ENCODE measurements at places on chromosomes 12 and 14. TPM values are rescaled to one million over a fixed set of nuclear protein-coding genes. Genes with fewer than 3 reads are reported as not detected.

The ADAM20 gene
- 0.18 TPM for total RNA-seq

The MYF5 gene
- total RNA-seq, result not detected

The CISTR gene
- not detected for total RNA-seq

The ACOT6 gene
- total RNA-seq, result not detected

The LBHD2 gene
- not detected for total RNA-seq

The SLC22A17 gene
- 6.4 TPM for total RNA-seq

The RFX4 gene
- not detected for total RNA-seq

The OR6C2 gene
- total RNA-seq, result not detected

The KICS2 gene
- total RNA-seq, result 5.6 TPM

The YAF2 gene
- 17.8 TPM for total RNA-seq

DNA sequence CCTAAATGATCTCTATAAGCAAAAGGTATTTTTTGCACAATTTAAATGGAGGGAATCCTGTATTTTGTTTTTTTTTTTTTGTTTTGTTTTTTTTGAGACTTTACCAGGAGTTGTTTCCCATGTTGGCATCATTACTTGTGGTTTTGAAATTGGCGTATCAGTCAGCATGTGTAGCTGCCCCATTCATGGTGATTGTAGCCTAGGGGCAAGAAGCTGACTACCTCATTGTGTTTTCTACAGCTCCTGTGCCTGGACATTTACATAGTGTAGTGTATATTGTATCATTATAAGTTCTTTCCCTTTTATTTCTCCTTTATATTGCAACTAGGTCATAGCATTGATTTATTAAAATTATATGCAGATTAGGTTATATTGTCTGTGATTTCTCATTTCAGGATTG lies 24.5 kb downstream of the SAMD4A start:
- no peak for DNase-seq

GRCh38 chr12:15035185-15035584 lies 62.3 kb downstream of the PDE6H start:
- no peak for DNase-seq

GRCh38 chr14:104844306-104845032 lies 20.6 kb upstream of the CEP170B start:
- DNase-seq, result no peak

DNA sequence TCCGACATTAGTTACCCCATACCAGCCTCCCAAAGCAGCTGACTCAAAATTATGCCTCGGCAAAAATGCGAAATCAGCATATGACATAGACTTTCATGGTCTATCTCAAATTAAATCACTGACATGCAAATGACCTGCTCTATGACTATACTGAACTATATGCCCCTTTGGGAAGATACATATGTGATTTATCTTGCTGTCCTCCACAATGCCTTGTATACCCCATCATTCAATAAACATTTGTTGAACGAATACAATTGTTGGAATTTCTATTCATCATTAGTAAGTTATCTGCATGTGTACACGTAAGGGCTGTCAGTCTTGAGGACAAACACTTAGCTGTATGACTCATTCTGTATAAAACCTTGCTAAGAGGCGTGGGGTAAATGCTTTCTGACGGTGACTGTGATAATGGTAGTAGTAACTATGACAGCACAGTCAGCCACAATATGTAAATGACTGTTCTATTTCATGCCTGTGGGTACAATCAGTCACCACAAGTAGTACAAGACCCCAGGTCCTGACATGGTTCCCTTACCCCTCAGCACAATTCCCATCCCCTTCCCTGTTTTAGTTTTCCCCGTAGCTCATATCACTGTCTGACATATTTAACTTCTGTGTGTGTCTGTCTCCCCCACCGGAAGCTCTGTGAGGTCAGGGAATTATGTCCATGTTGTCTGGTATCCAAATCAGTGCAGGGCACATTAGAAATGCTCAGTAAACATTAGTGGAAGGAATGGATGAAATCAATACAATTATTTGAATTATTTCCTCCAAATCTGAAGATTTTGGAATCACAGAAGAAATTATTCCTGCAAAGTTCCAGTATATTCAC lies 42.8 kb downstream of the STXBP6 start:
- DNase-seq, result peak; percentile 95

DNA sequence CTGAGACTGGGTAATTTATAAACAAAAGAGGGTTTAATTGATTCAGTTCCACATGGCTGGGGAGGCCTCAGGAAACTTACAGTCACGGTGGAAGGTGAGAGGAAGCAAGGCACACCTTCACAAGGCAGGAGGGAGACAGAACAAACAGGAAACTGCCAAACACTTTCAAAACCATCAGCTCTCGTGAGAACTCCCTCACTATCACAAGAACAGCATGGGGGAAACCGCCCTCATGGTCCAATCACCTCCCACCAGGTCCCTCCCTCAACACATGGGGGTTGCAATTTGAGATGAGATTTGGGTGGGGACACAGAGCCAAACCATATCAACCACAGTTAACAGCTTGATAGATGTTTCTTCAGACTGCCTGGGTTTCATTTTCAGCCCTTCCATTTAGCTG lies 6.2 kb upstream of the GNPNAT1 start:
- DNase-seq, result no peak

DNA sequence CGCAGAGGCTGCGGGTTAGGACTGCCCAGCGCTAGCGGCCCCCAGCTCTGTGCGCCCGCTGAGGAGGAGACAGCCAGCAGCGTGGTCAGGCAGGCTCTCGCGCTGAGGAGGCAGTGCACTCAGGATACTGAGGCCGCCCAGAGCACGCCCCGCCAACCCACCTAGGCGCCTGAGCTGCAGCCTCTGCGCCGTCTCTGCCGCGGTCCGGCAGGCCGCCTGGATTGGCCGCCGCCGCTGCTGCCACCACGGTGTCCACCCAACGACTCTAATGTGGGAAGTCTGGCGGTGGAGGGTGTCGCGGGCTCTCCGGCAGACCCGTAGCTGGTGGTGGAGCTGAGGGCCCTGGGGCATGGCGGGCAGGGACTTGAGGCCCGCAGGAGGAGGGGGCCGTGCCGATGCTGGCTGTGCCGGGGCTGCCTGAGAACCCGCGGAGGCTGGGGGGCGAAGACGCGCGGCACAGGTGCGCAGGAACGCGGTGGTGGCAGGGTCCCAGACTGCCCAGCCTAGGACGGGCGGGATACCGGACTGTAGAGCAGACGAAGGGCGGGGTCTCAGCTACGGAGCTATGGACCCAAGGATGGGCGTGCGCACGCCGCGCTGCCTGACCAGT lies 69.9 kb downstream of the ASCL4 start:
- DNase-seq, result no peak

DNA sequence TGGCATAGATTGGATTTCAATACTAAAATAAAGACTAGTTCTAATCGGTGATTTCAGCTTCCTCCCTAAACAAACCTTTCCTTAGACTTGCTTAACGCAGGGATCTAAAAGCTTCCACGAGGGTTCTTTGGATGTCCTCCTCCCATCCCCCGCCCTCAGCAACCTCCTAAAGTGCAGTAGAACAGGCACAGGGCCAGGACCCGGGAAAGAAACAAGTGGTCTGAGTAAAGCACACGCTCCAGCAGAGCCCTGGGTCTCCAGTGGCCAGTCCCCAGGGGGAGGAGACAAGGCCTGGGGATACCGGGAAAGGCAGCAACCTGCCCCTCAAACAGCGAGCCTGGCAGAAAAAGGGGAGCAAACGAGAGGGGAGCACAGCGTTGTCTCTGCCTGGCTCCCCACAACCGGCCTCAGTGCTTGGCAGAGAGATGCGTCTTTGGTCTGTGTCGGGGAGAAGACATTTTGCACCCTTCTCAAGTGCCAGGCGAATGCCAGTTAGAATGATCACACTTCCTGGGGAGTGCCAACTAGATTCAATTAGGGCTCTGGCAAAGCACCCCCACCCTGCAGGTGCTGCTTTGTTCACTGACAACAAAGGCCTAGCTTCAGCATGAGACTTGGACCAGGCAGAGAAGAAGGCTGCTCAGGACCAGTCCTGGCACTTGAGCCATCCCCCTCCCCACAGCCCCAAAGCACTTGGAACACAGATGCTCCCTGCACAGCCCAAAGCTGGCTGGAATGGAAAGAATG lies 17.1 kb upstream of the SLC6A12 start:
- no peak for DNase-seq

DNA sequence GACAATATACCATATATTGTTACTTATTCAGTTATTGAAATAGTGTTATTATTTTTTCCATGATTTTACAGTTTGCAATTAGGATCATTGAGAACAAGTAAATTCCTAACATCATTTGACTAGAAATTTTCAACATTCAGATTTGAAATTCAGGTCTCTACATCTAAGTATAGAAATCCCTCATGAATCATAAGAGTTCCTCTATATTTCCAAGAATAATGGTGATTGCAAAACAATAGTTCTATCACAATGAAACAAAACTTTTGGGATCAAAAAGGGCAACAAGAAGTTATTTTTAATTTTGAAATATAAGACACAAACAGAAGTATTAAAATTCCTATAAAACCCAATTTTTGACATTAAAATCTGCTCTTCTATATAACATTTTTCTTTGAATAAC lies 10.8 kb downstream of the CLEC1A start:
- DNase-seq, result no peak

- DNase-seq, result no peak
These were observed 10.4 kb downstream of the MSI1 start for GRCh38 chr12:120358412-120359100.

GRCh38 chr14:72177251-72177650 lies 245.0 kb downstream of the RGS6 start:
- DNase-seq, result no peak

- no peak for DNase-seq
These were observed 3.0 kb downstream of the PIP4P1 start for GRCh38 chr14:20458031-20458789.

GRCh38 chr12:12349711-12350665 lies at the start of gene MANSC1:
MANSC1 (minus strand) TSS chr12:12350242; CDS start chr12:12343314, 6,928 bp downstream.
- DNase-seq, result peak; percentile 28

DNA sequence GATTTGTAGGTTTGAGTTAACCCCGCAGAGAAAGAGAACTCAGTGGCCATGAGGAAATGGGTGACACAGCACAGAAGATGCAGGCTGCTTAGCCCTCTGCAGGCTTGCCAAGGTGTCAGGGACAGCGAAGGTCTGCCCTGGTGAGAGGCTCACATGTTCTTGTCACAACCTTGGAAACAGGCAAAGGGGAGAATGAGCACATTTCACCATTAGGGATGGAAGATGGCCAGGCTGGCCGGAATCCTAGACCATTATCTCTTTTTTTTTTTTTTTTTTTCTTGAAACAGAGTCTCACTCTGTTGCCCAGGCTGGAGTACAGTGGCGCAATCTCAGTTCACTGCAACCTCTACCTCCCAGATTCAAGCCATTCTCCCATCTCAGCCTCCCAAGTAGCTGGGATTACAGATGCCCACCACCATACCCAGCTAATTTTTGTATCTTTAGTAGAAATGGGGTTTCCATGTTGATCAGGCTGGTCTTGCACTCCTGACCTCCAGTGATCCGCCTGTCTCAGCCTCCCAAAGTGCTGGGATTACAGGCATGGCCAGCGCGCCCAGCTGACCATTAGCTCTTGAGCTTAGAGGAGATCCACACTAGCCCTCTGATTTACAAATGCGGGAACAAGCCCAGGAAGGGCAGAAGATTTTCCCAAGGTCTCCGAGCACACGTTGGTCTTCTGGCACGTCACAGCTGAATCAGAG lies 34.6 kb downstream of the LTBP2 start:
- DNase-seq, result peak; percentile 33

- DNase-seq, result no peak
These were observed 21.3 kb upstream of the BCDIN3D start for GRCh38 chr12:49863946-49864797.

DNA sequence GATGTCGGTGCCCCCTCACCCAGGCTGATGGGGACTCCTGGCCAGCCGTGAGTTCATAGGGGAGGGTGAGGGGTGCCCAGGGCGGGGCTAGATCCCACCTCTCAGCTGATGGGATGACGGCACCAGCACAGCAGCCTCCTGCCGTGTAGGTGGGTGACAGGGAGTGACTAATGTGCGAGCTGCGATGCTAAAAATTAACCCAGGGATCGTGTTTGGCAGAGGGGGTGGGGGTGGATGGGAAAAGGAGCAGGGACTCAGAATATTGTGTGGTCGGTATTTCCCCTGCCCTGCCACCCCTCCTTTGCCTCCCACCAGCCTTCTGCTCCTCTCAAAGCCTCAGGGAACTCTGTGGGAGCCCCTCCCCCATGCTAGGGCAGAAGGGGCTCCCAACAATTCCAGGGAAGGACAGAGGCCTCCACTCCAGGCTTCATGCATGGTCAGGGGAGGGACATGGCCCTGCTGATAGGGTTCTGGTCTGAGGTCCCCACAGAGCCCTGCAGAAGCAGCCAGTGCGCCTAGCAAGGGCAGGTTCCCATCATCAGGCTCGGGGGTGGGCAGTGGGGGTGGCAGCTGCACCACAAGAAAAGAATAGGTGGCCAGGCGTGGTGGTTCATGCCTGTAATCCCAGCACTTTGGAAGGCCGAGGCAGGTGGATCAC lies 12.5 kb downstream of the TAMALIN start:
- DNase-seq, result no peak

DNA sequence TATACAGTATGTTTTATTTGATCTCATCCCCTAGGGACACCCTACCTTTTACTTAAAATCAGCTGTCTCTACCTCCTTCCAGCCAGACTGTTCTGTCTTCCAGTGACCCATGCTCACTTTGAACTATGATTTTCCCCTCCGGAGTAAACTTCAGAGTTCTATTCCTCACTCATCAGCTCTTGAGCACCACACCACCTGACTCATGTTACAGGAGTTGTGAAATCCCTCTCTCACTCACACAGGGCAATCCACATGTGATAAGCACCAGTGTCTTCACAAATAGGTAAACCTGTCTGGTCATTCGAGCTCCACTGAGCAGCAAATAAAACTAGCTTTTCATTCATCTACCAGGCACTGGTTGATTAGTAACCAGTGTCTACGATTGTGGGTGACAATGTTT lies 177.3 kb upstream of the BMP4 start:
- DNase-seq, result peak; percentile 59

DNA sequence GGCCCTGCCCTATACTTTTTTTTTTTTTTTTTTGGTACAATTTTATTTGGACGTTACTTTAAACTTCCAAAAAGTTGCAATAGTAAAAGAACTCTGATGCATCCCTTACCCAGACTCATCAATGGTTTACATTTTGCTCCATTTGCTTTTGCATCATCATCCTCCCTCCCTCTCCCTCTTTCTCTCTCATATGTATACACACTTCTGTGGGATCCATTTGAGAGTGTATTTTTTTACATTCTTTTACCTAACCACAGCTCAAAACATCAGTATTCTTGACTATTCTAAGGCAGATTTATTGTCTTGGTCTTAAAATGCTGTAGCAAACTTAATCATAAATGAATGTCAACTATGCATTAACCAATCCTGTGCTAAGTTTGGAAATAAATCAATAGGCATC lies 111.6 kb downstream of the PRICKLE1 start:
- peak; percentile 91 for DNase-seq

GRCh38 chr12:89200217-89200616 lies 152.1 kb downstream of the DUSP6 start:
- DNase-seq, result no peak

DNA sequence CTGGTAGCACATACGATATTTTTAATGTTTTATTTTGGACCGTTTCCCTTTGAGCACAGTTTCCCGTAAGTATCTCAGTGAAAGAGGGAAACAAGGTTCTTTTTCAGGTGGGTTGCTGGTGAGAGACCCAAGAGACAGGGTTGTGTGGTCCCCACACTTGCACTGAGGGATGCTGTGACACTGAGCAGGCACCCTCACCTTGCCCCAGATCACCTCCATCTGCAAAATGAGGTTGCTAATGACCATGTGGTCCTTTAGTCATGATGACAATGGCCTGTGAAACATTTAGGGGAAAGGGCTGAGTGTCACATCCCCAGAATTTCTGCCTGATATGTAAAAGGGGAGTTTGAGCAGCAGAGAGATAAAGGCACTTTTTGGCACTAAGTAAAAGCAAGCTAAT lies 4.3 kb downstream of the CCND2 start:
- no peak for DNase-seq
